ENCODE measurements at places on chromosomes 2 and 18. TPM values are rescaled to one million over a fixed set of nuclear protein-coding genes. Genes with fewer than 3 reads are reported as not detected.

DNA sequence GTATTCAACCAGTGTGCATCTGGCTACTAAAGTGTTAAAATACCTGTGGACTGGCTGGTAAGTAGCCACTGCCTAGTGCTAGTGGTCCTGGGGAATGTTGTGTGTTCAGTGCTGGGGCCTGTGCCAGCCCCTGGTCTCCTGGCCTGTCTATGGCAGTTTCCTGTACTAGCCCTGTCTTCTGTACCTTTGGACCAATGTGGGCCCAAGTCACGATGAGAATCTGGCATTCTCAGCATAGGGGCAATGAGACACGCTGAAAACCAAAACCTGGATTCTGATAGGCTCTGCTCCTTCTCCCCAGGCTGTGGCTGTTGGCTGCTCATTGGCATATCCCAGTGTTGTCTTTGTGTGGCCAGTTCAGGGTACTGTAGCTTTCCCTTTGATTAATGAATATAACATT, 170.4 kb downstream of the PTPRM start:
- no peak for DNase-seq

The VAMP8 gene
- total RNA-seq: 0.94 TPM

GRCh38 chr2:224922142-224922727, 120.0 kb downstream of the DOCK10 start:
- no peak for DNase-seq

- no peak for DNase-seq
Measured at GRCh38 chr2:129439406-129440302, 539.8 kb upstream of the RAB6C start.

DNA sequence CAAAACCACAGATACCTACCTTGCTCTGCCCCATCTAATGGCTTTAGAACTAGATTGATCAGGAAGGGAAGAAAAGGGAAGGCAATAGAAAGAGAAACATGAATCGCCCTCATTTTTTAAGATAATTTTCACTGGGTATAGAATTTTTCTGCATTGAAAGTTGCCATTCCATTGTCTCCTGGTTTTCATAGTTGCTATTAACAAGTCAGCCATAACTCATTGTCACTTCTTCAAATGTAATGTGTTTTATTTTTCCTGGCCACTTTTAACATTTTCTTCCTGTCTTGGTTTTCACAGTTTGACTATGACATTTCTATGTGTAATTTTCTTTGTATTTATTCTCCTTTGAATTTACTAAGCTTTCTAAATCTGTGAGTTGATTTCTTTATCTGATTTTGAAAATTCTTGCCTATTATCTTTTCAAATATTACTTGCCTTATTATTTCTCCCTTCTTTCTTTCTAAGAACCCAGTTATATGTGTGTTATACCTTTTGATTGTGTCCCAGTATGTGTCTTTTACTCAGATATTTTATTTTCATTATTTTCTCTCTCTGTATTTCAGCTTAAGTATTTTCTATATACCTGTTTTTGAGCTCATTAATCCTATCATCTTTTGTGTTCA, 85.5 kb upstream of the GLI2 start:
- no peak for DNase-seq

The LYPD6 gene
- 14.3 TPM for total RNA-seq

DNA sequence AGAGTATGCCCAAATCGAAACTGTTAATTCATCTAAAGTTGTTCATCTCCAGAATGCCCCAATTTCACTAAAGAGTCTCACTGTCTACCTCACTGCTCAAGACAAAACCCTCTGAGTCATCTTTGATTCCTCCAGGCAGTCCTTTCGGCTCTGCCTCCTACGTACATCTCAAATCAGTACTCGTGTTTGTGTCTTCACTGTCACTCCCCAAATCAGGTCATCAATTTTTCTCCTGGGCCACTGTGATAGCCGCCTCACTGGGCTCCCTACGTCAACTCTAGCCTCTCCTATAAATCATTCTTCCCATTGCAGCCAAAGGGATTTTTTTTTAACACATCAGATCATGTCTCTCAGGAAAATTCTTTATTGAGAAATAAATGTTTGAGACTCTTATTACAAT, 42.1 kb upstream of the TTC39C start:
- DNase-seq: no peak

The MYO5B gene
- 30.7 TPM for total RNA-seq

The CTAGE1 gene
- not detected for total RNA-seq

- DNase-seq: no peak
Measured at GRCh38 chr2:26886736-26887135, 38.8 kb downstream of the DPYSL5 start.

DNA sequence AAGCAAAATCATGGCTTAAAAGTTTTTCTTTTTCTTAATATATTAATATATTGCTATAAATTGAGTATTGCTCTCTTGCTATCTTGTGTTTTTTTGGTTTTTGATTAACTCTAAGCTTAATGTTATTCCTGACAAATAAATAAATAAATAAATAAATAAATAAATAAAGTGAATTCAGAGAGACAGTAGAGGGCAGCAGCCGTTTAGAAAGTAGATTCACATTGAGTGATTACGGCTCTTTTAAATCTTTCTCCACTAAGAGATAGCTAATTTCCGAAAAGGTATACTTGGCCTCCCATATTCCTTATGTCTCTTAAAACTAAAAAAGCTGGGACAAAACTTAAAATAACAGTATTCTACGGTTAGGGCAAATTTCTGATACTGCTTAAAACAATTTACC, 34.3 kb downstream of the MSH2 start:
- DNase-seq: no peak

DNA sequence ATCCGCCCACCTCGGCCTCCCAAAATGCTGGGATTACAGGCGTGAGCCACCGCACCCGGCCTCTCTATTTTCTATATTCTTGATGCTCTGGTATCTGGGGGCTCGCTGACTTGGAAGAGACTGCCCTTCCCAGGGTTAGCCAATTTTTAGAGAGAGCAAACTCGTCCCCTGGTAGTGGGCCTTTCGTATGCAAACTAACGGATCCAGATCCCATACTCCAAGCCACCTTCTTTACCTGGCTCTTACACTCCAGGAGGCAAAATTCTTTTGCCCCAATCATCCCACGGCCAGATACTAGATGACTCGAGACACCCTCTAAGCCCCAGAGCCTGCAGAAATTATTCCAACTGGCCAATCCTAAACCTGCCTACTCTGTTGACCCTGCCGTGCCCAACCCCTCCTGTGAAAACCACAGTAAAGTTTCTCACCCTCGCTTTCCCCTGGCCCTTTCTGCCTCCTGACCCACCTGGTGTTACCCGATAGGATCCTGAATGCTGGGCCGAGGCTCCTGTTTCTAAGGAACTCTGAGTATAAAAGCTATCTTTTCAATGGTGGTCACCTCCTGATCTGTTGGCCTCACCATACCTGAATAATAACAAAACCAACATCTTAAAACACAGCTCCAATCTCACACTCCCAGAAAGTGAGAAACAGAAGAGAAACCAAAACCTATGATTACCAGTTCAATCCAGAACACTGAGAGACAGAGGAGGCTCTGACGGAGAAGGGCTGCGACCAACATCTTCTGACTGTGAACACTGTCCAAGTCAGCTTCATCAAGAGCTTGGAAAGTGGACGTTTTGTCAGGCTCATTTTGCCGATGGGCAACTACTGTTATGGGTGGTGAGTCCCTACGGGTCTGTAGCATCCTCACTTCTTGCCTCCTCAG, 57.6 kb upstream of the ZNF532 start:
- DNase-seq: no peak

The SFT2D3 gene
- 11.7 TPM for total RNA-seq

- no peak for DNase-seq
Measured at GRCh38 chr2:232473467-232473890, 14.2 kb downstream of the ECEL1 start.

- peak; percentile 79 for DNase-seq
Measured at GRCh38 chr18:3652380-3653262, 202.6 kb downstream of the TGIF1 start.

DNA sequence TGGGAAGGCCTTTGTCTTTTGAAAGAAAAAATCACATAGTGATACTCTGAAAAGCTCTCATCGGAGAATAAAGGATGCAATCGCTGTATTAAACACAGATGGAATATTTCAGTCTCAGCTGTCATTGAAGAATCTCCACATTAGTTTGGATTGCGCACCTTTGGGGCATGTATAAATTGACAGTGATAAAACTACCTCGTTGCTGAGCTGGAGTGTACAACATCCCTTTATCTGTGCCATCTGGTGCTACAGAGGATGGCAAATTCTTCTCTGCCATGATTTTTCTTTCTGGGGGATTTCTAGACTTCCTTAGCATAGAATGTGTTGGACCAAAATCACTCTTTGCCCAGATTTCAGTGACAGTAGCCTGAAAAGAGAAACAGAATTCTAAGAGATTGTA, 185.3 kb downstream of the PARD3B start:
- DNase-seq: no peak

- DNase-seq: no peak
Measured at GRCh38 chr2:10668402-10669012, 21.3 kb downstream of the NOL10 start.

GRCh38 chr2:200039724-200040650, 84.6 kb downstream of the MAIP1 start:
- DNase-seq: no peak

GRCh38 chr18:37680911-37681310, 115.3 kb upstream of the CELF4 start:
- no peak for DNase-seq
